Activated T-helper 17 cell treated with anti-CD3 and anti-CD28 coated beads, Interleukin-2, amount 50 U/mL, for 72 hours (primary cell): ENCODE measurements at places on chromosomes 3 and 15. TPM values are rescaled to one million over a fixed set of nuclear protein-coding genes. Genes with fewer than 3 reads are reported as not detected.

Gene CIP2A
- total RNA-seq, result 55.7 TPM

Gene ALDH1L1
- total RNA-seq, result 0.26 TPM

Gene ZNF639
- total RNA-seq, result 16.6 TPM

Gene CFAP100
- total RNA-seq, result not detected

Gene VPS18
- 5.6 TPM for total RNA-seq

Gene GP5
- 1.4 TPM for total RNA-seq

Gene SLC24A5
- total RNA-seq, result not detected

Gene SEMA5B
- 0.40 TPM for total RNA-seq

Gene KBTBD13
- not detected for total RNA-seq

Gene ATP13A4
- total RNA-seq, result 2.7 TPM

Gene SH2D7
- total RNA-seq, result not detected

Gene PLXNB1
- total RNA-seq, result 3.8 TPM

Gene TPRG1
- 14.7 TPM for total RNA-seq

Gene CCR1
- total RNA-seq, result 1.8 TPM
